ENCODE measurements at places on chromosomes 2 and 18.

GRCh38 chr2:160493227-160494028 is at the start of gene RBMS1:
RBMS1 (minus strand) TSS chr2:160493807; CDS start chr2:160493363, 444 bp downstream.
- peak; percentile 69 for DNase-seq

- DNase-seq = no peak
Measured at GRCh38 chr2:191228861-191229260, 16.3 kb upstream of the MYO1B start.

- DNase-seq = peak; percentile 12
Measured at GRCh38 chr2:109448946-109449788, 164.6 kb downstream of the SEPTIN10 start.

DNA sequence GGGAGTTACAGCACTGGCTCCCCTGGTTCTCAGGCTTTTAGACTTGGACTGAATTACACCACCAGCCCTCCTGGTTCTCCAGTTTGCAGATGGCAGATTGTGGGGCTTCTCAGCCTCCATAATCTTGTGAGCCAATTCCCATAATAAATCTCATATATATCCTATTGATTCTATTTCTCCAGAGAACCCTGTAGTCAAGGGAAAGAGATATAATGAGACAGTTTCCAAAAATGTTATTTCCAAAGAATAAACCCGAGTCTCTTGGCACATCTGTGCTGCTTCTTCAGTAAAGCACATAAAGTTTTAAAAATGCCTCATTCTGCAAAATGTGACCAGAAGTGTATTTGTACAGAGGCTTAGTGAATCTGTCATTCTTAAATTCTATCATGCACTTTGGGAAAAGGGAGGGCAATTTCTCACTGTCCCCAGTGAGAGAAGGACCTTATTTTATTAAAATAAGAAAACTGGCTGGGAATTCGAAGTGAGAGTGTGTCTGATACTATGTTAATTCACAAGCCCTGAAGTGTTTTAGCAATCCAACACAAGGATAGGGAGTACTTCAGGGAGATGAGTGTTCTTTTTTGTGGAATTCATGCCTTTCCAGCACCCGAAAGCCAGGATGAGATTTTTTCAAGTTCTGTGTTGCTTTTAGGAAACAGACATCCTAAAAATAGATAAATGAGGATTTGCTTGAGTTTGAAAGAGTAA is 282.4 kb upstream of the CHAC2 start:
- no peak for DNase-seq

DNA sequence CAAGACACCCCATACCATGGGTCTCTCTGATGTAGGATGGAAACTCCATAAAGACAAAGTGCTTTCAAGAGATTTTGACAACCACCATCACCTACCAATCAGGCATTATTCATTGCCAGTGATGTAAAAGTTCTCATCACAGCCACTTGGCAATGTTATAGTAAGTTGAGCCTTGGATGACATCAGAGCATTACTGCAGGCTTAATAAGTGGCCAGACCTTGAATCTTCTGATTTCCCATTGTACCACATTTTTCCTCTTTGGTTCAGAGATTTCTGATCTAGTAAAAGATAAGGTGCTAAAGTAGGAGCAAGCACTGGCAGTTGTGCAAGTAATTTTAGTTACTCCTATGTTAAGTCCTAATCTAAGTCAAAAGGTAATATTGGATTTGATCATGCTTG is 36.5 kb downstream of the OSR1 start:
- peak; percentile 53 for DNase-seq

DNA sequence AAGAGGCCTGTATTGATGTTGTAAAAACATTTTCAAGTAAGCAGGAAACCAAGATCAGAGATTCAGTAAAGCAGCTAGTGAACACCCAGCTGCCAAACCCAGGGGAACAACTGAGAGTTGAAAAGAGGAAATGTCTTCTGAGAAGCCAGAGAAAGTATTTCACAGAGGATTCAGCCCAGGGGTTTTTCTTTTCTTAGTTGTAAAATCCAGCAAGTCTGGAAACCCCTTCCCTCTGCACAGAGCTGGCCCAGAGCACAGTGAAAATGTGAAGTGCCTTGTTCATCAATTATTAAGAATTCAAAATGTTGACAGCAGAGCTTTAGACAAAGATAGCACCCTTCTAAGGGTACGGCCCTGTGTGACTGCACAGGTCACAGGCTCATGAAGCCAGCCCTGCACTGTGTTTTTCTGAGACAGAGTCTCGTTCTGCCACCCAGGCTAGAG is 28.4 kb downstream of the AFF3 start:
- DNase-seq = no peak

Measured in fibroblast of the aortic adventitia (primary cell).